Fibroblast of the aortic adventitia (primary cell): ENCODE measurements at places on chromosomes 12 and 14.

GRCh38 chr12:48028541-48029431, 24.5 kb upstream of the COL2A1 start:
- DNase-seq: no peak

- no peak for DNase-seq
Measured at GRCh38 chr14:47194055-47194454, 481.4 kb downstream of the MDGA2 start.

GRCh38 chr12:18479256-18479655, 217.9 kb downstream of the PIK3C2G start:
- no peak for DNase-seq

DNA sequence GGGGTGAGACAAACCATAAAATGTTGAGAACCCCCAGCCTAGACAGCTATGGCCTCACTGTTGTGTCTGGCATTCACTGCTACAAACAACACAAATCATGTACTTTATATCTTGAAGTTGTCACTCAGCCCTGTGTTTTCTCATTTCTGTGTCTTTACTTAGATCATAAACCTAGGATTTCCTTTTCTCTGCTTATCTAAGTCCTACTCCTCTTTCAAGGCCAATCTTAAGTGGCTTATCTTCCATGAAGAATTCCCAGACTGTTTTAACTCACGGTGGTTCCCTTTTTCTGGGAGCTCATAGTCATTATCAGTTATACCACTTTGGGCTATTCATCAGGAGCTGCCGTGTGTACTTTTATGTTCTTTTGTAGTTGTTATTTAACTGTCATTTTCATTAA, 42.1 kb downstream of the FLRT2 start:
- no peak for DNase-seq

- DNase-seq: no peak
Measured at GRCh38 chr14:26598672-26599131, 869 bp upstream of the NOVA1 start.

GRCh38 chr12:3589745-3590144, 98.7 kb downstream of the PRMT8 start:
- no peak for DNase-seq

DNA sequence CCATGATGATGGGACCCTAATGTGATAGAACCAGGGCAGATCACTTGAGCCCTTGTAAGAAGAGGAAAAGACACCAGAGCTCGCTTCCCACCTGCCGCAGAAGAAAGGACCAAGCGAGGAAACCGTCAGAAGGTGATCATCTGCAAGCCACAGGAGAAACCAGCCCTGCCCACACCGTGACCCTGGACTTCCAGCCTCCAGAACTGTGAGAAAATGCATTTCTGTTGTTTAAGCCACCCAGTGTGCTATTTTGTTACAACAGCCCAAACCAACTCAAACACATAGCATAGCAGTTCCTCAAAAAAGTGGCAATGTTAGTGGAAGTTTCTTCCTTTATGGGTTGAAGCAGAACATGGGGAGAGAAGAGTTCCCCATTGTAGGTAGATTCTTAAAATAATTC, 107.9 kb upstream of the BCL2L14 start:
- DNase-seq: no peak

- no peak for DNase-seq
Measured at GRCh38 chr12:29706311-29706710, 77.4 kb downstream of the TMTC1 start.

DNA sequence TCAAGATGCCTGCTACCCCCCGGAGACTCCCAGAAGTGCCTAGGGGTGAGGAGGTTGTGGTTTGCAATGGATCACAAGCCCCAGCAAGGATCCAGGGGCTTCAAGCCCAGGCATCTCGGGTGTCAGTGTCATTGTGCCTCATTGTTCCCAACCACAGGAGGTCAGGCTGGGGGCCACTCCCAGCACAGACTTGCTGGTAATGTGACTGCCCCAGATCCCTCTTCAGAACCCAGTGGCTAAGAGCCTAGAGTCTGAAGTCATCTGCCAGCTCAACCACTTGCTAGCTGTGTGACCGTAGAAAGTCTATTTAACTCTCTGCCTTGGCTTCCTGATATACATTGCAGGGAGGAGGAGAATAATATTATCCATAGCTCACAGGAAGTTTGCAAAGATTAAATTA, 7.7 kb upstream of the ASB2 start:
- peak; percentile 16 for DNase-seq

GRCh38 chr14:64442300-64442988, 22.9 kb upstream of the AKAP5 start:
- DNase-seq: no peak

- peak; percentile 37 for DNase-seq
Measured at GRCh38 chr12:24608637-24609285, 340.1 kb downstream of the BCAT1 start.

DNA sequence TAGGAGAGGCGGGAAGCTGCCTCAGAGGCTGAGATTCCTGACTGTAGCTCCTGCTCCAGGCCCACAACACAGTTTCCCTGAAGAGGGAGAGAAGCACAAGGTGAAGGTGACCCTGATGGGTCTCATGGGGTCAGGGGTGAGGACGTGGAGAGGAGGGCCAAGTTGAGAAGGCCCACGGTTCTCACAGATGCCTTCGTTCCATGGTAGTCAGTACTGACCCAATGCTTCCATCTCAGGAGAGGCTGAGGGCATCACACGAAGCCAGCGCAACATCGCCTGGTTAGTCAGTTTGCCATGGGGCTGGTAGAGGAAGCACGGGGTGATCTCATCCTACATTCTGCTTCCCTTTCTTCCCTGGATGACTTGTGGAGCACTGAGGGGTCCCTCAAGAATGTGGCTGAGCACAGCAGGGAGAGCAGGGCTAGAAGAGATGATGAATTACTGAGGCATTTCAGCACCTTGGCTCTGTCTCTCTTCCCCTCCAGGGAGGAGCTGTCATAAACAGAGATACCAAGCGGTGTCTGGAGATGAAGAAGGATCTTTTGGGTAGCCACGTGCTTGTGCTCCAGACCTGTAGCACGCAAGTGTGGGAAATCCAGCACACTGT, 51.9 kb downstream of the GALNT8 start:
- no peak for DNase-seq

DNA sequence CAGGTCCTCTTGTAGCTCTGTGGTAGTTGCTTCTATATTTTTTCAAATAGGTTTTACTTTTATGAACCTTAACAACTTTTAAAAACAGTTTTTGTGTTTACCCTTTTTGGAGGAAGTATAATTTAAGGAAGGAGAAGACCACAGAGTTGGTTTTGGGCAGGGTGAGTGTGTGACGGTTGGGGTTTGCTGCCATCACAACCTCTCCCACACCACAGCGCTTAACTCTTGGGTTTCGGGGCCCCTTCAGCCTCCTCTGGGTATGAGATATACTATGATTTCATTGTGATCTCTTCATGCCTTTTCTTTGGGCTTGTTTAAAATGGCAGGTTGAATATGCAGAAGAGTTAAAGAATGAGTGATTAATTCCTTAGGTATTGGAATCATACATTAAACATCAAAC, 228.7 kb upstream of the CRY1 start:
- no peak for DNase-seq

DNA sequence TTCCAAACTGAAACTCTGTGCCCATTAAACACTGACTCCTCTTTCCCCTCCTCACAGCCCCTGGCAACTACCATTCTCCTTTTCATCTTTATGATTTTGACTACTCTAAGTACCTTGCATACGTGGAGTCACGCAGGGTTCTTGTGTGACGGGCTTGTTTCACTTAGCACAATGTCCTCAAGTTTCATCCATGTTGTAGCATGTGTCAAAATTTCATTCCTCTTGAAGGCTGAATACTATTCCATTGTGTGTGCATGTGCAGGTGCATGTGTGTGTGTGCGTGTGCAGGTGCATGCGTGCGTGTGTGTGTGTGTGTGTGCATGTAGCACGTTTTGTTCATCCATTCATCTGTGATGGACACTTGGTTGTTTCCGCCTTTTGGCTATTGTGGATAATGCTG, 106.1 kb downstream of the ZFP36L1 start:
- no peak for DNase-seq

DNA sequence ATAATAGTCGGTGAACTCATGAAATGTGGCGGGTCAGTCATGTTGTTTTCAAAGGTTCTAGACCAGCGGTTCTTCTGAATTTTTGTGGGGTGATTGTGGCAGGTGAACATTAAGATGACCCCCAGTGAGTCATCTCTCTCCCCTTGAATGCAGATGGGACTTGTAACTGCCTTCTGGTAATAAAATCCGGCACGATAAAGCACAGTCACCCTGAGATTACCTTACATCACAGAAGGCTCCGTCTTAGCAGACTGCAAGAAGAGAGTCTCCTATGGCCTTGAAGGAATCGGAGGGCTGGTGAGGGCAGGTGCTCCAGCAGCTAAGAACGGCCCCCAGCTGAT, 189.6 kb downstream of the FOXN3 start:
- no peak for DNase-seq

- DNase-seq: no peak
Measured at GRCh38 chr12:2373307-2373706, 320.5 kb downstream of the CACNA1C start.

DNA sequence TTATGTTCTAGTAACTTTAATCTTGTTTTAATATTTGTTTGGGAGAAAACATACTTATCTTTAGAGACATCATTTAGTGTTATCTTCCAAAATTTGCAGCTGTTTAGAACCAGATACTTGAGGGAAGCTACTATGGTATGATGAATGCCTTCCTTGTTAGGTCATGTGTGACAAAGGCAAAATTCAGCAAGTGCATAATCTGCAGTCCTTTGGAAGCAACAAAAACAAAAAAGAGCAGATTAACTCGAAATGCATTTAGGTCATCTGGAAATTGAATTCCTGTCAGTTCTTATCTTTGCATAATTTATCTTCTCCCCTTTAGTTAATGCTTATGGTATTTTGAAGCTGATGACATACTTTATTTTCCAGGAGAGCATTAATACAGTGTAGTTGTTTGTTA, 3.5 kb downstream of the FBXO34 start:
- peak; percentile 82 for DNase-seq

GRCh38 chr12:121560392-121561008, 20.3 kb downstream of the KDM2B start:
- DNase-seq: no peak

- DNase-seq: no peak
Measured at GRCh38 chr12:125907351-125907750, 842.1 kb downstream of the AACS start.

DNA sequence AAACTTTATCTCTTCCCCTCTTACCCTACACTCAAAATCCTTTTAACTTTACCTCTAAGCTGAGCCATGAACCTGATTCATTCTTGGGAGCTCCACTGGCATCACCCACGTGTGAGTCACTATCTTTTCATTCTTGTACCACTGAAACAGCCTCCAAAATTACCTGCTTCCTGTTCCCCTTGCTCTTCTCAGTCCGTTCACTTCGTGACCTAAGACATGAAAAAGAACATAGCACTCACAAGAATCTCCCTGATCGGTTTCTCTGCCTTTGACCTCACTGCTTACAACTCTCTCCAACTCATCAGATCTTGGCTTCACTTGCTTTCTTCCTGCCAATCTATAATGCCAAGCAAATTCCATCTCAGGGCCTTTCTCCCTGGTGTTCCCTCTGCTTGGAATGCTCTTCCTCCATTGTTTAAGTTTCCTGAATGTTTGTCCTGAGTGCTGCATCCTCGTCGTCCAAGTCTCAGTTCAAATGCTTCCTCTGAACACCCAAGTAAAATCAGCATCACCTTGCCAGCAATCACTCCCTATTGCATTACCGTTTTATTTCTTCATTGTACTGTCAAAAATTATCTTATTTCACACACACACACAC, 9.2 kb downstream of the GLIPR1 start:
- peak; percentile 77 for DNase-seq

GRCh38 chr14:33985242-33985641, 34.4 kb upstream of the EGLN3 start:
- no peak for DNase-seq

DNA sequence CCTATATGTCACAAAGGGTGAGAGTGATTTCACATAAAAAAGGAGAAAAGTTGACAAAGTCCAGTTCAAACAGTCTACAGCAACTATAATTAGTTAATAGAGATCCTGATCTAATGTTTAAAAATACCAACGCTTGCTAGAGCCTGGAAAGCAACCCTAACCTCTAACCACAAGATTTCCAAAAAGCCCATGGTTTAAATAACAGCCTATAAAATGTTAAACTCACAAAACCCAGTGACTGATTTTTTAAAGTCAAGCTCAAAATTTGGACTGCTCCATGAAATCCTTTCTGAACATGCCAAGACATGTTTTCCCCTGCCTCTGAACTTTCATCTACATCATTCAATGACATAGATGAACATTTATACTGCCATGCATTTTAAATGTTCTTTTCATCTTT, 81.6 kb downstream of the PLEKHG7 start:
- peak; percentile 66 for DNase-seq

DNA sequence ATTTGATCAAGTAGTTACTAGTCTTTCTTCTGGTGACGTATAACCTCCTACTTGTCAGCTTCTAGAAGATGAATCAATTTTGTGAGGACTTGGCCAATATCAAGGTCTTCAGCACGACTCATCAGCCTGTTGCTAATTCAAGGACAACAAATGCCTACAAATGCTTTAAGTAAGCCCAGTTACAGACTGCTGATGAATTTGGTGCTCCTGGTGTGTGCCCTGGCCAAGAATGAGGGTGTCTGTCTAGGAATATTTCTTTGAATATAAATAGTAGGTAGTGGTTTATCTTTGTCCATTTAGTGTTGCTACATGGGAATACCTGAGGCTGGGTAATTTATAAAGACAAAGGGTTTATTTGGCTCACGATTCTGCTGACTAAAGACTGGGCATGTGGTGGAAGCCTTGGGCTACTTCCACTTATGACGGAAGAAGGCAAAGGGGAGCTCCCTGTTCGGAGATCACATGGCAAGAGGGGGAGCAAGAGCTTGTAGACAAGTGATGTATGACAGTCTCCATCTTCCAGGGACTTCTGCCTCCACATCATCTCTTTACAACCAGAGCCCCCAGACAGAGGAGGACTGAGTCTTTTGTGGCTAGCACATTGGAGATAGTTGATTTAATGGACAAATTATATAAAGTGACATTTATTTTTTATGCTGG, 180.2 kb downstream of the CRADD start:
- DNase-seq: peak; percentile 45

- DNase-seq: no peak
Measured at GRCh38 chr12:92503029-92503931, 199.5 kb upstream of the PLEKHG7 start.

DNA sequence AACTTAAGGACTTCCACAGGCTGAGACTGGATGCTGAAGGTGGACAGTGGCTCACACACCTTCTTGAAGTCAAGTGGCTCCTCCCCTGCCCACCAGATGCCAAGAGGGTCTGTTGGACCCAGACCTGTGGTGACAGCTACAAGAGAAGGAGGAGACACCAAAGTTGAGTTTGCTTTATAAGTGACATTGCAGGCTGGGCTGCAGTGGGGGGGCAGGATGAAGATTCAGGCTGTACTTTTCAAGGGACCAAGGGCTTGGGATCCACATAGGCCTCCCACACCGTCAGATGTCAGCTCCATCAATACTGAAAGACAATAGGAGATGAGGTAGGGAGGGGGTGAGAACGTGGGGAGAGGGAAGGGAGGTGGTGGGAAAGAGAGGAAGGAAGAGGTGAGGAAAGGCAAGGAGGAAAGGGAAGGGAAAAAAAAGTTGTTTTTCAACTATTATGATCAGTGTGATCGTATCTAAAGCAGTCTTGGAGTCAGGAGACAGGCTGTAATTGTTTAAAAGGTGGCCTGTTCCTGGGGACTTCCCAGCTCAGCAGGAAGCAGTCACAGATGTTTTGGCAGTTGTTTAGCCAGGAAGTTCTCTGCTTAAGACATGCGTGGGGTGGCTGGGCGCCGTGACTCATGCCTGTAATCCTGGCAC, 84.1 kb upstream of the RESF1 start:
- peak; percentile 60 for DNase-seq

GRCh38 chr12:108670066-108670631, 36.5 kb upstream of the SELPLG start:
- no peak for DNase-seq

- peak; percentile 23 for DNase-seq
Measured at GRCh38 chr12:130715998-130716968, at the start of gene RIMBP2. Gene RIMBP2, minus strand, starts transcription at chr12:130716299. Its CDS starts 237,286 bp downstream, at chr12:130479013.
